ENCODE measurements at places on chromosomes 4 and X.

DNA sequence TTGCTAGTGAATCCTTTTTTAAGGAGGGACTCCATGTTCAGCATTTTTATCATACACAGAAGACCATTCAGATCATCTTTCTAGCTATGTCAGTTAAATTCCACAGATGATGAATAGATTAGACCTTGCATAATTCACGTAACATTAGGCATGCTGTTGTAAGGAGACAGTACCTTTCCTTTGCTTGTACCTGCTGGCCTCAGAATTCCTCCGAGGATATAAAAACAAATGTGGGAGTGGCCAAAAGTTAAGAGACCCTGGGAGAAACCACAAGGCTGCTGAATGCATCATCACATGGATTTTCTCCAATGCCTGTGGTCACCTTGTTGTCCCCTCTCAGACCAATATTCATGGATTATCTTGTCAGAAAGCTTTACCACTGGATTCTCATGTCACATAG is 201.4 kb downstream of the MAGEB17 start:
- no peak for DNase-seq

DNA sequence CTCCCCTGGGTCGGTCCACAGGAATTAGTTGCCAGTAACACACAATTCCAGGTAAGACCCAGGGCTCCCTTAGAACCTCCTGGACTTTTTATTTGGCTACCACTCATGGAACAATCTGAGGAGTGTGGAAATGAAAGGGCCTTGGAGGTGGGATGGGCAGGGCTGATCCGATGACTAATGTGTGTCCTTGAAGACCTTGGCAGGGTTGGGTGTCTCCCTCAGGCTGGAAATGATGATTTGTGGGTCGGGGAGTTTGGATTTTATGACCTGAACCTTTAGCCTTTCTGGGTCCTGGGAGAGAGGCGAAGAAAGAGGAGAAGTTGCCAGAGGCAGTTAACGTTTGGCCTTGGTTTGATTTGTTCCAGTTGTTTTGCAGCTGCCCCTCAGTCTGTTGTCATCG is 425.0 kb downstream of the MID1IP1 start:
- DNase-seq = no peak

- no peak for DNase-seq
These were observed 208.4 kb downstream of the RBM46 start for GRCh38 chr4:154989511-154989910.

DNA sequence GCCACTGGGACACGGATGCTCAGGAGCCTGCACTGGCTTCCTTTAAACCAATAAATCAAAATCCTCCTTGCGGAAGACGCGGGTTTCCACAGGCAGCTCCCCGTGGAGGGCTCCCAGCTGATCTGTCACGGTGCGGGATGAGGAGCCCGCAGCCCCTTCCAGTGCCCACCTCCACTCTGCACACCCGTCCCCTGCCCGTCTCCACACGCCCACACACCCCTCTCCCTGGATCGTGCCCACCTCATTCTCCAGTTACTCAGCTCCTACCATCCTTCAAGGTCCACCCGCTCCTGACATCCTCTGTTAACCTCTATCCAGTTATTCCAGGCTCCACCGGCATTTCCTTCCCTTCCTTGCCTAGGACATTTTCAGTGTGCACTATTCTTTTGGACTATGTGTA is 895.9 kb downstream of the TRIML1 start:
- no peak for DNase-seq

GRCh38 chr4:176437756-176438155 is 118.0 kb downstream of the SPCS3 start:
- no peak for DNase-seq

GRCh38 chr4:98586291-98586961 is 72.0 kb downstream of the TSPAN5 start:
- DNase-seq = no peak

- DNase-seq = no peak
These were observed 117.3 kb upstream of the CBR4 start for GRCh38 chr4:169127314-169127713.

DNA sequence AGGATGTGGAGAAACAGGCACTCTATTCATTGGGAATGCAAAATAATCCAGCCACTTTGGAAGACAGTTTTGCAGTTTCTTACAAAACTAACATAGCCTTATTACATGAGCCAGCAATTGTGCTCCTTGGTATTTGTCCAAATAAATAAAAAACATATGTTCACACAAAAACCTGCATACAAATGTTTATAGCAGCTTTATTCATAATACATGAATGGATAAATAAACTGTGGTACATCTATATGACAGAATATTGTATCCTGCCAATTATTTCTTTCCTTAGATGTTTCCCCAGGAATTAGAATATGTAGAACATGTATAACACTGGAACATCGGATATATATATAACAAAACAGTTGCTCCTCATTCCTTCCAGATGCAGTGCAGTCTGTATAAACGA is 57.7 kb upstream of the VEGFC start:
- no peak for DNase-seq

DNA sequence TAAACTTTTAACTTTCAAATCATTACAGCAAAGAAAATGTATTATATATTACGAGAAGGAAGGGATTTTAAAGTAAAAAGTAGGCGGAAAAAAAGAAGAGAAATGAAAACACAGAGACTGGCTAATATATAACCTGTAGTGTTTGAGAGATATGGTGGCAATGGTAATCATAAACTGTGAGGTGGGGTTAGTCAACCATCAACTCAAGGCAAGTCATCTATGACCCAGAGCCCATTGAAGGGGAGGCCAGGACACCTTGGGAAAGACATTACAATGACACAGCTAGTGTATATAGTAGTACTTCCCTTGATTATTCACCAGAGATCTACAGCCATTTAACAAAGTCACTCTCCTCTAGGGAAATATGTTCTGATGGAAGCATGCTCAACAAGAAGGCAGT is 423.9 kb upstream of the PITX2 start:
- DNase-seq = no peak

DNA sequence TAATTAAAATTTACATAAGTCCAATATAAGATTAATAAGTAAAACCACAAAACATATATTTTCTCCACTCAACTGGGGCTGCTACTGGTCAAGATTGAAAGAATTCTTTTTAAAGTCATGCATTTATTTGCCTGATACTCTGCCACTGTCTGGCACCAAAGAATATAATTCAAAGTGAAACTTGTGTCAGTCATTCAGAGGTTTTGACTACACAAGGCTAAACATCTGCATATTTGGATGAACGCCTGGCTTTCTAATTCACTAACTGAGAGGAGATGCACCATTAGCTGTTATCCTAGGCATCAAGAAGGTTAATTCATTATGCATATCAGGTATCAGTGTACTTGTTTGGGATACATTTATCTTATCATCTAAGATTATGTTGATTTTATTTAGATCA is 598.5 kb downstream of the CENPC start:
- DNase-seq = no peak

GRCh38 chrX:56788229-56788628 is 59.2 kb downstream of the NBDY start:
- DNase-seq = no peak

All from AG08396 (cell line).